ENCODE measurements at places on chromosomes 1 and 21. TPM values are rescaled to one million over a fixed set of nuclear protein-coding genes. Genes with fewer than 3 reads are reported as not detected.

TRAF3IP3 gene
- 0.73 TPM for total RNA-seq

RHEX gene
- 0.28 TPM for total RNA-seq

DNA sequence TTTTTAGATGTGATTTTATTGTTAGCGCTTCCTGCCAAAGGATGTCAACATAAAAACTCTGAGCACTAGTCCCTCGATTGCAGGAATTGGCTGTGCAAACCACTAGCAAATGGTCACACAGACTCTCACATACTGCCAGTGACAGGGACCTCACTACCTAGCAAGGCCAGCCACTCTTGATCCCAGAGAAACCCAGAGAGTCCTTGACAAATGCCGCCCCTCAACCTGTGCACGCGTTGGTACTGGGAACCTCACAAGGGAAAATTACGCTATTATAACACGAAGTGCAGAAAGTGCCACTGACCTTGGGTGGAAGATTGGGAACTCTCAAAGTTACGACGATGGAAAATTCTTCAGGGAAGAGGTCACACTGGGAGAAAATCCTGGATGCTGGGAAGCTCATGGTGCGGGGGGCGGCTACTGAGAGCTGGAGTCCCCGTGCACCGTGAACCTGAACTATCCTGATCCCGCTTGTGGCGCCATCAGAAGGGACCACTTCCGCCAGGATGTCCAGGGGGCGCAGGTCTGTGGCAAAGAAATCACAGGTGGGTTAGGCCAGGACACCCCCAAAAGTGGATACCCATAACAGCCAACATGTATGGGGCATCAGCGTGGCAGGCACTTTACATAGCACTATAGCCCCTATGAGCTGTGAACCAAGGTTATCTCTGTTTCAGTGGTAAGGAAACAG is 5.9 kb upstream of the KRTAP10-4 start:
- DNase-seq: no peak

DNA sequence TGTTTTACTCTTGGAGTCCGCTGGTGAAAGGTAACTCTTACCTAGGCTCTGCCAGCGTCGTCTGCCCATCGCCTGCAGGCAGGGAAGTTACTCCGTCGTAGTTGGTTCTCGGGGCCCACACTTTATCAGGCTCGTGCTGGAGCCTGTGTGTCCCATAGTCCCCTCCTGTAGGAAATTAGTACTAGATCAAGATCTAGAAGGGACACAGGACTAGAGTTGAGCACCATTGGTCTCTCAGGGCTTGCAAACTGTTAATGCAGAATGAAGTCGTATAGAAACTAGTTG is 940 bp downstream of the SRRM1 start:
- DNase-seq: no peak

KRTAP19-3 gene
- not detected for total RNA-seq

CCDC181 gene
- total RNA-seq: 5.8 TPM

DNA sequence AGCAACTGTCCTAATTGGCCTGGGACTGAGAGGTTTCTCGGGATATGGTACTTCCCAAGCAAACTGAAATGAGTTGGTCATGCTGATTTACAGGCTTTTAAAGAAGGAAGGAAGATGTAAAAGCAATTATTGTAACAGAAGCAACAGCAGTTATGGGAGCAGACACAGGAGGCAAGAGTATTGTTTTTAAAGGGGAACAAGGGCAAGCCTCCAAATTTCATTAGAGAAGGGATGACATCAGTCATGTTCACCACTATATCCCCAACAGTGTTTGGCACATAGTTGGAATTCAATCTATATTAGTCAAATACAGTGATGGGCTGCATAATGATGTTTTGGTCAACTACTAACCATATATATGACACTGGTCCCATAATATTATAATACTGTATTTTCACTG is 46.0 kb upstream of the JUN start:
- no peak for DNase-seq

CIART gene
- total RNA-seq: 5.7 TPM

- DNase-seq: no peak
Observed at GRCh38 chr21:43854773-43855633, 10.0 kb upstream of the AGPAT3 start.

LZIC gene
- total RNA-seq: 54.3 TPM

GRCh38 chr21:26736449-26736848 is 108.8 kb downstream of the ADAMTS1 start:
- DNase-seq: no peak

DNA sequence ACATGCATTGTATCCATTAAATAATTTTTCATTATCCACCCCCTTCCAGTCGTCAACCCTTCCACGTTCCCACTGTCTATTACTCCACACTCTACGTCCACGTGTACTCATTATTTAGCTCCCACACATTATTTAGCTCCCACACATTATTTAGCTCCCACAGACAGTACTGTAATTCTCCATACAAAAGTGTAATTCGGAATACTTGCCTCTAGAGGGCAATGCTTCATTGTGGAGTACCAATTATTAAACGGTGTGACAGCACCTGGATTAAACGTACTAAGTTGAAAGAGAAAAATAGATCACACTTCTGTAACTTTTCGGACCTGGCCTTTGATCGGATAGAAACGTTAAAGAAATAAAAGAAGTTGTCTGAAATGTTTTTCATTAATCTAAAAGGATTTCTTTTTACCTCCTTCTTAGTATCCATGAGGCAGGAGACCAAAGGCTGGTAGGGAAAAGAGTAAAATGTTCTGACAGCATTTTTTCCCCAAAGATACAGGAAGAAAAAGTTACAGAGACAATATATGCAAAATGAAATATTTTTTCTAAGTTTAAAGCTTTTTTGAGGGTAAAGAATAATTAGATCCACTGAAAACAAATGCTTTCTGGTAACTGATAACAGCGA is 99.2 kb downstream of the LHX8 start:
- no peak for DNase-seq

DNA sequence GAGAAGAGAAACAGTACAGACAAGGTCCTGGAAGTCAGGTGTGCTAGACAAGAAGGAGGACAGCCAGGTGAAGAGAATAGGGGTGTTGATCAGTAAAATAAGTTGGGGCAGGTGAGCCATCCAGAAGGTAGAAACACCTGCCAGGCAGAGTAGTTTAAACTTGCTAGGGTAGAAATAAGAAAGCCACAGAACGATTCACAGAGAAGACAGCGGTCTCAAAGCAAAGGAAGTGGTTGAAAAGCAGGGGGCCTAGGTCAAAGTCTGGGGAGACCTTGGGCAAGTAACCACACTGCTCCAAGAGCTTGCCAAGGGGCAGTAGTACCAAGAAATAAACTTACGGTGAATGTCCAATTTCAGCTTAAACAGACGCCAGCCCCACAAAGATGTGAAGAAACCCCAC is 116.6 kb upstream of the PROX1 start:
- no peak for DNase-seq

SIPA1L2 gene
- total RNA-seq: 52.9 TPM

GRCh38 chr1:114082867-114083585 is 70.6 kb downstream of the SYT6 start:
- no peak for DNase-seq

DNA sequence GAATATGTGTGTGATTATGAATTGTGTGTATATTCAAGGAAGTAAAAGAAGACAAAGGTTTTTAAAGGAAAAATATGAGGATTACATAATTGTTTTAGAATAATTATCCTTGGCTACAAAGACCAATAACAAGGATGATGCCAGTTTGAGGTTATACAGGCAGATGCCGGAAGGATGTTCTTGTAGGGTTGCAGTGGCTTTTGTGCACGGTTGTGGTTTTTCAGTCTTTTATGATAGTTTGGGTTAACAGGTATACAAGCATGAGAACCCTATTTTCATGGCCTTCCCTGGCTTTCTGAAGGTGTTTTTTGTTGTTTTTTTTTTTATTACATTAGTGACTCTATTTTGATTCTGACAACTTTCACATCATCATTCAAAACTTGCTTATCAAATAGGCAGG is 4.9 kb downstream of the CR2 start:
- no peak for DNase-seq

GRCh38 chr1:58460469-58460868 is 86.1 kb downstream of the OMA1 start:
- no peak for DNase-seq

DNA sequence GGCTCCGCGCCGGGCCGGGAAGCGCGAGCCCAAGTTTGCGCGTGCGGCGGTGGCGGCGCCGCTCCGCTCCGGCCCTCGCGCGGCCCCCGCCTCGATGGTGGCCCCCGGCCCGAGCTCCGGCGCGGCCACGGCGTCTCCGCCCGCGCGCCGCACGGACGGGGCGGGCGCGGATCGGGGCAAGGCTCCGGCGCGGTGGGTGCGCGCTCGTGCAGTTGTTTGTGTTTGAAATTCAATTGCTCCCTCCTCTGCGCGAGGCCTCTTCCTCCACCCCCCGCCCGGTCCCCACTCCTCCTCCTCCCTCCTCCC is at the start of gene HDGF:
Gene HDGF, minus strand, starts transcription at position 225 of the 306 bp plus-strand sequence. CDS start 246 bp downstream, outside the sequence.
- DNase-seq: no peak

- DNase-seq: peak; percentile 34
Observed at GRCh38 chr1:100353071-100353801, 930 bp downstream of the CDC14A start.

DNA sequence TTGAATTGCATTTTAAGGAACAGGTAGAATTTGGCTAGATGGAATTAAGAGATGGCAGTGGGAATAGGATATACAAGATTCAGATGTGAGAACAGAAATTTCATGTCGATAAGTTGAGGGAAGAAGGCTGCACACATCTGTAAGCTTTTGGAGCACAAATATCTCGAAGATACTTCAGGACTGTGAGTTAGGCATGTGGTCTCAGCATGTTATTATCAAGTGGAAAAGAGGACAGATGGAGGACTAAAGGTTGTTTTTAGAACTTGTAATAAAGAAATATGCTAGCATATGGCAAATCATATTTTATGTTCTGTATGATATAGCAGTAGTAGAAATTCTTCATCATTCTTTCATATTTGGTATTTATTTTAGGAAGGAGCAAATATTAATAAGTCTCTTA is 61.5 kb downstream of the KIF1B start:
- no peak for DNase-seq
